Pancreas (tissue), 10 donors: ENCODE measurements at places on chromosomes 5 and 9. TPM values are rescaled to one million over a fixed set of nuclear protein-coding genes. Genes with fewer than 3 reads are reported as not detected.

The MYORG gene
- total RNA-seq: 10.9 TPM

GRCh38 chr5:55982957-55983381 is 11.8 kb downstream of the IL6ST start:
- no peak for DNase-seq

GRCh38 chr5:132760049-132760420 is 12.8 kb downstream of the CCNI2 start:
- DNase-seq: no peak

The LRRC26 gene
- 0.52 TPM for total RNA-seq

The IFNK gene
- total RNA-seq: not detected

DNA sequence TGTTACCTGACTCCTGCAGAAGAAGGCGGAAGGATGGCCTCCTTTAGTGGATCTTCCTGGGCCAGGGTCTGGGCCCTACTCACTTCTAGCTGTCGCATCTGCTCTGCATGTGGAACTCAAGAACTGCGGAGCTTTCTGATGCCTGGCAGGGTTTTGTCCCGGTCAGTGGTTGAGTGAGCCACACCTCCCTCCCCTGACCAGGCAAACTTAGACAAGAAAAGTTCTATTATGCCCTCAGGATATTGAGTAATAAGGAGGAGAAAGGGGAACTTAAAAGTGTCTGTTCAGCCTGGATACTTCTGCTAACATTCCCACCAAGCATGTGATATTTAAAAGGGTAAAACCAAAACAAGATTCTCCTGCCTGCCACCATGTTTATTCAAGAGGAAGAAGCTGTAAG is at the start of gene FYB1:
TSS of gene FYB1 (minus strand) at position 127 of the 400 bp plus-strand sequence. CDS start 16,603 bp downstream, outside the sequence.
- no peak for DNase-seq

DNA sequence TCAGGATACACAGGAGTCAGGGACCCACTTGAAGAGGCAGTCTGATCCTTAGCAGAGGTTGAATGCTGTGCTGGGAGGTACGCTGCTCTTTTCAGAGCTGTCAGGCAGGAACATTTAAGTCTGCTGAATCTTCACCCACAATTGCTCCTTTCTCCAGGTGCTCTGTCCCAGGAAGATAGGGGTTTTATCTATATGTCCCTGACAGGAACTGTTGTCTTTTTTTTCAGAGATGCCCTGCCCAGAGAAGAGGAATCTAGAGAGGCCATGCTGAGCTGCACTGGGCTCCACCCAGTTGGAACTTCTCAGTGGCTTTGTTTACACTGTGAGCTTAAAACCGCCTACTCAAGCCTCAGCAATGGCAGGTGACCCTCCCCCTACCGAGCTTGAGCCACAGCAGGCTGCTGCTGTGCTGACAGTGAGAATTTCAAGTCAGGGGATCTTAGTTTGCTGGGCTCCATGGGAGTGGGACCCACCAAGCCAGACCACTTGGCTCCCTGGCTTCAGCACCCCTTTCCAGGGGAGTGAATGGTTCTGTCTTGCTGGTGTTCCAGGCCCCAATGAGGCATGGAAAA is 169.0 kb downstream of the FBXL17 start:
- DNase-seq: no peak

- DNase-seq: peak; percentile 65
Observed at GRCh38 chr9:95023217-95024003, 294.1 kb downstream of the FANCC start.

GRCh38 chr5:176317534-176318374 is 43.8 kb downstream of the KIAA1191 start:
- no peak for DNase-seq

The ACOT12 gene
- not detected for total RNA-seq

DNA sequence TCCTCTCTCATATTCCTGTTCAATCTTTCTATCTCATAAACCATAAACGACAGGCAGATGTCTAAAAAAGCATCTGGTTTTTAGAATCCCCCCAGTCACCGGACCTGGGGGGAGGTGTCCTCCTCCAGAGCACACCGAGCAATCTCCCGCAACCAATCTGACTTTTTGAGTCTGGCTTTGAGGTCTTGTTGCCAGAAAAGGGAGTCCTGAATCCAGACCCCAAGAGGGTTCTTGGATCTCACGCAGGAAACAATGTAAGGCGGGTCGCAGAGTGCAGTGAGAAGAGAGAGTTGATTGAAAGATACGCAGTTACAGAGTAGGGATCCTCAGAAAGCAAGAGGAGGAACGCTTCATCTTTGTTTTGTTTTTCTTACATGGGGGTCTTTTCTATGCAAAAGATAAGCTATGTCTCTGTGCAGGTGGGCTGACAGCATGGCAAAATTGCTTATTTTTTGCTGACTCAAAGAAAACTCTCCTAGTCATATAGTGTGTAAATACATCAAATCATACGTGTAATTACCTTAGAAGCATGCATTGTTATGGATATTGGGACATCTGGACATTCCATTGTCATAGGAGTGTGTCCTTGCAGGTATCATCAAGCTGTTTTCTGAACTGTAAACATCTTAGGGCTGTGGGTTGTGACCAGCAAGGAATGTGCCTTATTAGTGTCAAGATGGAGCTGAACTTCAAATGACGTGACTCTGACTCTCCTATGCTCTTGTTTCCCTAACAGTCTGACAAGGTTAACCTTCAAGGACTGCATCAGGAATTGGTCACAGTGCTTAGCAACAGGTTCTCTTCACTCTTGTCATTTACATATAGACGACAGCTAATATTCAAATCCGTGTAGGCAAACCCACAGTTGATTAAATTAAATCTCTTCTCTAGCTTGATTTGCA is 159.3 kb upstream of the DAPK1 start:
- no peak for DNase-seq

The PRLR gene
- 13.0 TPM for total RNA-seq

The MOB3B gene
- total RNA-seq: 3.2 TPM

- DNase-seq: peak; percentile 43
Observed at GRCh38 chr5:61254969-61255555, 77.0 kb upstream of the ZSWIM6 start.

- no peak for DNase-seq
Observed at GRCh38 chr9:137784046-137784445, 93.5 kb upstream of the CACNA1B start.

The CA9 gene
- total RNA-seq: 75.6 TPM

DNA sequence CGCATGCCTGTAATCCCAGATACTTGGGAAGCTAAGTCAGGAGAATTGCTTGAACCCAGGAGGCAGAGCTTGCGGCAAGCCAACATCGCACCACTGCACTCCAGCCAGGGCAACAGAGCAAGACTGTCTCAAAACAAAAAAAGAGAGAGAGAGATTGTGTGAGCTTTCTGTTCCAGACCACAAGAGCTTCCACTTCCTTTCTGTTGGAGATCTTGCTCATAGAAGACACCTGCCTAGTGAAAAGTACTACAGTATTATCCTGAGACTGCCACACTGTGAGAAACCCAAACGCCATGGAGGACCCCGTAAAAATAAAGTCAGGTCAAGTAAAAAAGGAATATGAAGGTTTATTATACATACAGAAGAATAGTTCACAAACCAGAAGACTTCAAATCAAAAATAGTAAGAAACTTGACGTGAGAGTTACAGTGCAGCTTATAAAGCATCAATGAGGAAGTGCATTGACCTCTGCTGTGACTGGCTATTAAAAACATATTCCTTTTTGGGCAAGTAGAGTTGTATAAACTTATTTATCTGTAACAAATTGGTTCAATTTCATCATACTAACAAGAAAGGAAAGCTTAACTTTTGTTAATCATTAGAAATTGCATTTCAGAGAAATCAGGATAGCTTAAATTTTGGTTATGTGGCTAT is 4.3 kb upstream of the EMB start:
- no peak for DNase-seq

GRCh38 chr9:104863180-104863883 is 64.6 kb downstream of the ABCA1 start:
- no peak for DNase-seq

The UBE2QL1 gene
- total RNA-seq: 0.14 TPM

The KCNN2 gene
- total RNA-seq: 1.5 TPM

- DNase-seq: peak; percentile 84
Observed at GRCh38 chr5:173293817-173294672, 34.2 kb downstream of the STC2 start.

GRCh38 chr5:96415897-96416296 is 17.2 kb downstream of the PCSK1 start:
- no peak for DNase-seq

DNA sequence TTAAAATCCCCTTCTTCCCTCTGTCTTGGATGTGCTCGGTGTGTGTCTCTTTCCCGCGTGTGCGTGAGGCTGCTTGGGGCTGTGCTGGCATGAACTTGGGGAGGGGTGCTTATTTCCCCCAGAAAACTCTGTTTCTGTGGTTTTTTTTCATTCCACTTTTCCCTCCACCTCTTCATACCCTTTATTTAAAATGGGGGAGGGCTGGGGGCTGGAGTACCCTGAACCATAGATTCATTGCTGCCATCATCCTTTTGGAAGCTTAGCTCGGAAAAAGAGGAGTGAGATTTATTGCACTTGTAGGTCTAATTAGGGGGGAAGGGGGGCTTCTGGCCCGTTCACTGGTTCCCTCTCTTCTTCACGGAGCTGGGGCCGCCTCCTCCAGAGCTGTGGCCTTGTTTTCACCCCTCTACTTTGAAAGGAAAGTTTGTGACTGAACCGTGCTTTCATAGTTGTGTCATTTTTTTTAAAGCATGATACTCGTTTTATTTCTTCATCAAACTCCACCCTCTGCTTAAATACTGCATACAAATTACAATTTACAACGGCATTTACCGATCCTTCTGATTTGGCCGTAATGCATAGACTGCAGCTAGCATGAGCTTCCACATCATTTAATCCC is 2.9 kb downstream of the NR2F1 start:
- DNase-seq: no peak

- no peak for DNase-seq
Observed at GRCh38 chr9:134062461-134063087, 5.3 kb downstream of the BRD3 start.

The UNC13B gene
- 25.6 TPM for total RNA-seq

DNA sequence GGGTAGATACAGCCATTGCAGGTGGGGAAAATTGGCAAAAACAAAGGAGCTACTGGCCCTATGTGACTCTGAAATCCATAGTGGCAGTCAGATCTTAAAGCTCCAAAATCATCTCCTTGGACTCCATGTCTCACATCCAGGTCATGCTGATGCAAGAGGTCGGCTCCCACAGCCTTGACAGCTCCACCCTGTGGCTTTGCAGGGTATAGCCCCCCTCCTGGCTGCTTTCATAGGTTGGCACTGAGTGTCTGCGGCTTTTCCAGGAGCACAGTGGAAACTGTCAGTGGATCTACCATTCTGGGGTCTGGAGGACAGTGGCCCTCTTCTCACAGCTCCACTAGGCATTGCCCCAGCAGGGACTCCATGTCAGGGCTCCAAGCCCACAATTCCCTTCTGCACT is 1190.1 kb downstream of the CDH12 start:
- DNase-seq: no peak

- DNase-seq: no peak
Observed at GRCh38 chr9:121786998-121787422, 135.6 kb downstream of the DAB2IP start.

DNA sequence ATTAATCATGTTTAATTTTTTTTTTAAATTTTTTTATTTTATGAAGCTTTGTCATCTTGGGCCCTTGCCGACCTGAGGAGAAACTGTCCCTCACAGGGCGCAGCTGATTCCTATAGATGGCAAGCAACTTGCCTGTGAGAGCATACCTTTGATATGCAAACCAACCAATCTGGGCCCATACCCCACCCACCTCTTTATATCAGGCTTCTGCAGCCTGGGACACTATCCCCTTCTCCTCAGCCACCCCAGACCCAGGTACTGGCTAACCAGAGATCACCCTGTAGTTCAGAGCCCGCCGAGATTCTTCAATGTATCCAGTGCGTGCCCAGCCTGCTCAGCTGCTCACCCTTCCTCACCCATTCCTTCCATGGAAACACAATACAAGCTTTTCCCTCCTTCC is 18.7 kb upstream of the AGGF1 start:
- no peak for DNase-seq

GRCh38 chr5:167966979-167967378 is 324.5 kb upstream of the WWC1 start:
- no peak for DNase-seq

The B4GALT7 gene
- total RNA-seq: 14.6 TPM

The IL3 gene
- not detected for total RNA-seq

GRCh38 chr5:113742639-113743038 is 229.1 kb downstream of the YTHDC2 start:
- no peak for DNase-seq

GRCh38 chr5:171168171-171168570 is 140.9 kb upstream of the TLX3 start:
- DNase-seq: no peak

GRCh38 chr9:106886111-106887046 is 23.4 kb downstream of the ZNF462 start:
- no peak for DNase-seq

DNA sequence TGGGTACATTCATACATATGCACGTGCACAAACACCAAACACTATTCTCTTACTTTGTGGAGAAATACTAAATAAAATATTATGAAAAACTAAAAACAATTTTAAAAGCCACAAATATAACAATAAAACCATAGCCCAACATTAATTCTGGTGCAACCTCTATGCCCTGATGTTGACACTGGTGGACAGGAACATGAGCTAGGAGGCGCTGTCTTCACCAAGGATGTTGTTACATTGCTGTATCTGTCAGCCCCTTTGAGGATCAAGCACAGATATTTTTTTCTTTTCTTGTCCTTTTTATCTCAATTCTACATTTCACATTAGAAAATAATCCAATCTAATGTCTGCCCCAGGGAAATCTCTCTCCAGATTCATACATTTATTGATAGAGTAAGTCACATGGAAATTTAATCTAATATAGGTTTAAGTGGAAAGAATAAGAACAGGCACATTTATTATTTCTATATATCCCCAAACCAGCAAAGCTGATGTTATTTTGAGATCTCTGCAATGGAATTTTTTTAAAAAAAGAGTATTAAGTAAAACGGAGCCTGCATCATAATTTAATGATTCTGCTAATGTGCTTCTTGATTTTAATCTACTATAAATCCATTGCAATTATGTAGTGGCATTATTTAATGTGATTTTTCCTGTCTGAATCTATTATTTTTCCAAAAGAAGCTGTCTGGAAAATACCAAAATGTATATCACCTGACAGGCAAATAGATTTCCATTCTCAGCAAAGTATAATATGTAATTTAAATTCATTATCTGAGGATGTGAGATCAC is 716.5 kb downstream of the MTRR start:
- no peak for DNase-seq

The SLC34A1 gene
- total RNA-seq: not detected

The PCDHGA11 gene
- 1.4 TPM for total RNA-seq

The GLDC gene
- not detected for total RNA-seq

The HK3 gene
- 0.24 TPM for total RNA-seq

The AOPEP gene
- total RNA-seq: 78.0 TPM

The GARIN3 gene
- total RNA-seq: not detected
